Activated effector memory CD4-positive, alpha-beta T cell treated with Interleukin-2 at 50 U/mL for 16 hours (primary cell): ENCODE measurements at places on chromosomes 11 and 22.

DNA sequence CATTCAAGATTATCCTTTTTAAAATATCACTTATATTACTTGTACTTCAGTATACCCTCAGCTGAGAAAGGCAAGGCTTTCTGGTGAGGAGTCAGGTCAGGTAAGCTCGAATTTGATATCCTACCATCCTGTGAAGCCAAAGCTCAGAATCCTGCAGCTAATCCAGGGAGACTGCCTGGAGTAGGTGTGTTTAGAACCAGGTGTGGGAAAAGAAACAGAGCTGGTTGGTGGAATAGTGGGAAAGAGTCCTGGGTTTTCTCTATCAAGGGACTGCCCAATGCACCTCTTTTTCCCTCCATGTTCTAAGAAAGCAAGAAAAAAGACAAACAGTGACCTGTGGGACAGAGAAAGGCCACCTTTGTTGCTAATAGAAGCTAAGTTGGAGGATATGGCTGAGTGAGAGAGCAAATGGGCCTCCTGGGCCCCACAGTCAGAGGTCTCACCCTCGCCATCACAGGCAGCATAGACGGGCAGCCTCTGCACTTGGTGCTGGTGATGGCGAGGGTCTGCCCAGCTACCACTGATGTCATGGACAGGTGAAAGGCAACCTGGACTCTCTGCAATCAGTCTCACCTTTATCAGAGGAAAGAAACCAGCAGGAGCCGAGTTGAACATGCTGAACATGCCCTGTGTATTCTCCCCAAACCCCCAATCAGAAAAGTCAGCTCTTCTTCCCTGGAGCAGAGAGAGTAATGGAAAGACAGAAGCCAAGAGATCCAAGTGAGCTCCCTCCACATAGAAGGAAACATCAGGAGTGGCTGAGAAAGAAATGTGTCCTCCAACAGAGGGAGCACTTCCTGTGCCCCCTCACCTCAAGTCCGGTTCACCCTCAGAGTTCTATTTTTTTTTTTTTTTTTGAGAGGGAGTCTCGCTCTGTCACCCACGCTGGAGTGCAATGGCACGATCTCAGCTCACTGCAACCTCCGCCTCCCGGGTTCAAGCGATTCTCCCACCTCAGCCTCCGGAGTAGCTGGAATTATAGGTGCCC is 491.3 kb downstream of the BUD13 start:
- no peak for DNase-seq

DNA sequence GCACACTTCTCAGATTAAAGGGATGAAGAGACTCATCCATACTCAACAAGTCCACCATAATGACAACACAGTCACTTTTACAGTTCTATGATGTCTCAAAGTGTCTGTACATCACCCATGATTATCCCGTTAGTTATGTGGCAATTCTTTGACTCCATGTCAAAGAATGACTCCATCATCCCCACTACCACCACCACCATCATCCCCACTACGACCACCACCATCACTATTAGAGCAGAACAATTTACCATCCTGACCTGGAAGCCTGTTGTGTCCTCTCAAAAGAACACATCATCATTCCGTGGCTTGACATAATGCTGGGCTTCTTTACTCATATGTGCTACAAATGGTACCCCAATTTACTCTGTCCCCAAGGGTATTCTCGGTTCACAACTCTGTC is 13.7 kb downstream of the PRR5L start:
- DNase-seq: no peak

DNA sequence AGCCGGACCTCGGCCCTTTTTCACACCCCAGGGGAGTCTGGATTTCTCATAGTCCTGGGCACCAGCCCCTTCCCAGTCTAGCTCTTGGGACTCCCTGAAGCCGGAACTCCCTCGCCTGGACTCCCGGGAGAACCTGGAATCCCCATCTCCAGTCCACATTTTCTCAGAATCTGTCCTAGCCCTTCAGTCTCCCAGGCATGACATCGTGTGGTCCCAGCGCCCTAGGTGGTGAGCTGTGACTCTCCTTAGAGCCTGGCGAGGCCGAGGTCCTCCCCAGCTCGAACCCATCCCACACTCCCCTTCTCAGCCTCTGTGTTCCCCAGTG is 673 bp upstream of the DUSP18 start:
- DNase-seq: no peak

DNA sequence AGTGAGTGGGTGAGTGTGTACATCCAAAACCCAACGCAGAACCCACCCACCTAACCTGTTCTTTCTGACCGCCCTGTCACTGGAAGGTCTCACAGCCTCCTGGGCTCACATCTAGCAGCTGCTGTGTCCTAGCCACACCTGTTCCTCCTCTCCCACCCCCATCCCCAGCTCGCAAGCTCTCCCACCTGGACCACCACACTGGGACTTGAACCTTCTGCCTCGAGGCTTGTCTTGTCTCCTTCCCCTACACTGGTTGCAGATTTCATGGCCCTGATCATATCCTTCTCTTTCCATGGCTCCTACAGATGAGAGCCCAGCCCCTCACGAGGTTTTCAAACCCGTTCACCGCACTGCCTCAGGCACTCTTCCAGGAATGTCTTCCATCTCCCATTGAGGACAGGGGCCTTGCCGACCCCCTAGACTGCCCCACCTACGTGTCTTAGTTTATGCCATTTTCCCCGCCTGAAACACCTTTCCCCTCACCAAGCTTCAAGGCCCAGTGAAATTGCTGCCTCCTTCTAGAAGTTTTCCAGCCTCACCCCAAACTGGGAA is 6.7 kb downstream of the IFITM10 start:
- no peak for DNase-seq

DNA sequence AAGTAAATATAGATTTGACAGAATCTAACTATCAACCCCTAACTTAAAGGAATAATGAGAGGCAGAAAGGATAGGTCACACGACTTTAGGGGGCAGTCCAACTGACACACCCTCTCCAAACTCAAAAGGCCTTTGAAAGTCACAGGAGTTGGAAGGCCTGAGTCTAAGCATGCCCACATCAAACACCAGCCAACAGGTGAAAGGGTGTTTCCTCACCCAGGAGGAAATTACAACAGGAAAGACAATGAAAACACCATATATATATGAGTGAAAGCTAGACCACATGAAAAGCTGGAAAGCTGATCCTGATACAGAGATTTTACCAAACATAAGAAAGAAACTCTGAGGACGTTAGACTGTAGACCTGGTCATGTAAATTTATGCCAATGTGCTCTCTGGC is 10.5 kb upstream of the DEPDC7 start:
- no peak for DNase-seq
